ENCODE measurements at places on chromosomes 6 and 20.

GRCh38 chr6:111880181-111880888 is 7.1 kb upstream of the FYN start:
- DNase-seq = no peak

- no peak for DNase-seq
Measured at GRCh38 chr6:126720304-126720703, 380.4 kb downstream of the CENPW start.

DNA sequence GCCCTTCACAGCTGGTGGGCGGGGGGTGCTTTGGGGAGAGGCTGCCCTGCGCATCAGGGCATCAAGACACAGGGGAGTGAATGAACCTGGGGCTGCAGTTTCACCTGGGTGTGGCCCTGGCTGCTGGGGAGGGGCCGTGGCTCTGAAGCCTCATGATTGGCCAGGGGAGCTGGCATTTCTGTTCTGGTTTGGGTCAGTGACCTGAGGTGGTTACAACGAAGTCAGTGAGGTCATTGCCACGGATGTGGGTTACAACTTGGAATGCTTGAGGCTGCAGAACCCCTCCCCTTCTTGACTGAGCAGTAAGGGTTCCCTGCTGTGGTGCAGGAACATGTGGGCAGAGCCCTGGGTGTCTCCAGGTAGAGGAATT is 3.0 kb downstream of the TCEA2 start:
- peak; percentile 41 for DNase-seq

GRCh38 chr6:150380256-150380655 is 11.4 kb downstream of the IYD start:
- DNase-seq = no peak

DNA sequence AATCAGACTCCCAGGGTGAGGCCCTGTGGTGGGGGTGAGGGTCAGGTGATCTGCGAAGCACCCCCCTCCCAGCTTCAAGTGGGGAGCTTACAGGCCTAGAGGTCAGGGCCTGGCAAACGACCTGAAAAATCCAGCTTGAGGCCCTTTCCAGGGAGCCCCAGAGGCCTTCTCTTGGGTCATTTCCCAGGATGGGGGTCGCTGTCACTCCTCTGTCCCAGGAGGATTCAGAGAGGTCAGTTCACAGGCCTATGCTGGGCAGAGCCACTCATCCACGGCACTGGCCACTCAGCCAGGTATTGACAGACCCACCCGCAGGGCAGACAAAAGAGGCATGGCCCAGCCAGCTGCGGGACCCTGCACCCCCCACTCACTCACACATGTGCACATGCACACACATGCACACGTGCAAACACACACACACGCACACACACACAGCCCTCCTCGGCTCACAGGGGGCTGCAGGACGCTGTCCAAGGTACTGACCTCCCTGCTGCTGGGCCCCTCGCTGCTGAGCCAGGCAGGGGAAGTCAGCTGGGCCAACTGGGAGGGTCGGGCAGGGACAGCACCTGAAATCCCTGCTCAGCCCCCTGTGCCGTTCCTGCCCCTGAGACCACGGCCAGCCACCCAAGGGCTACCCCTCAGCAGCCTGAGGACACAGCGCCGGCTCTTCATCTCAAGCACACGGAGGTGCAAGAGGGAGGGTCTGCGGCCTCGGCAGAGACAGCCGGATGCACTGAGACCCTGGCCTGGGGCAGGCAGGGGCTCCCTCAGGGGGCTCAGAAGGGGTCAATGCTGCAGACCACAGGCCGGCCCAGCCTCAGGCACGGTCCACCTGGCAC is 113.8 kb downstream of the TAF4 start:
- DNase-seq = no peak

DNA sequence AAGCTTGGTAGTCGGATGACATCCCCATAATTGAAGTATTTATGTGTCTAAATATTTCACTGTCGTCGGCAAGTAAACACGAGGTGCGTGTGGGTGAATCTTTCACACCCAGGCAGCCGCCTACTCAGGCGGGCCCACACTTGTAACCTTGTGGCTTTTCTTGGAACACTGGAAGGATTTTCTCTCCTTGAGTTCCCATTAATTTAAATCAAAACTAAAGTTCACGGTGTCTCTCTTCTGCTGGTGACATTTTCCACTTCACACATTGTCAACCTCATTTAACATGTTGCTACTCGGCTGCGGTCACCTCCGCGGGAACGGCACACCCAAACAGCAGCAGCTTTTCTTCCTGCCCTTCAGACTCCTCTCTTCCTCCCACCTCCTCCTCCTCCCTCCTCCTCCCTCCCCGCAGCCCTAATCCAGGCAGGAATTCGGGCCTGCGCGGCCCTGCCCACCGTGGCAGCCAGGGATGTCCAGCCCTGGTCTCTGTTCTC is 336.6 kb downstream of the QKI start:
- DNase-seq = no peak

GRCh38 chr6:133549371-133549801 is 308.2 kb downstream of the EYA4 start:
- no peak for DNase-seq

DNA sequence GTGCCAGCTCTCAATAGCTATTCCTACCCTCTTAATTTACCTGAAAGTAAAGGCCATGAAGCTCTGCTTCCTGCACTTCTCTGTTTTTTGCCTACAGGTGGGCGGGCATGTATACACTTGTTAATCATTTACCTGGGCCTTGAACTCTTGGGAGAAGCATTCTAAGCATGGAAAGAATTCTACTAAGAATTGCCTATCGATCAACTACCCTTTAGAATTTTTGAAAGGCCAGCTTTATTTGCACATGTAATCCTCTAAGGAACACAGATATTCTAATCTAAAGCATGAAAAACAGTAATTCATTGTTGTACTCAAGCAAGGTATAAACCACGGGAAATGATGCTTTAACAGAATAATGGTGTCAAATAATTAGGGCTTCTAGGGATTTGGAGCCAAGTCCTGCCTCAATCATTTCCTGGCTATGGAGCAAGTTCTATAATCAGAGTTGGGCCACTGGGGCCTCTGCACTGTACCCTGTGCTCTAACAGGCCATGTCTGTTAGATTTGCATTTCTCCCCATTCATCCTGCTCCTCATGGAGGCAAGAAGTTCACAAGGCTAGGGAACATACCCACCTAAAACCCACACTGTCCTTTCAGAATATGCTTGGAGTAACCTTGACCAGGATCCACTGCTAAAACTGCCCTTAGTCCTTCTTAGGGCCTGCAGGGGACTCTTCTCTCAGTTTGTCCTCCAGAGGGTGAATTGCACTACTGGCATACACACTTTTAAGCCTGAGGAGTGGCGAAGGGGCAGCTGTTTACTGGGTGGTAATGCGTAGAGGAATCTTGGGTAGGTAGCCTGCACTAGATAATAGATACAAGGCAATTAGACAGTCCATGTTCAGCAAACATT is 276.4 kb upstream of the JAG1 start:
- DNase-seq = no peak

DNA sequence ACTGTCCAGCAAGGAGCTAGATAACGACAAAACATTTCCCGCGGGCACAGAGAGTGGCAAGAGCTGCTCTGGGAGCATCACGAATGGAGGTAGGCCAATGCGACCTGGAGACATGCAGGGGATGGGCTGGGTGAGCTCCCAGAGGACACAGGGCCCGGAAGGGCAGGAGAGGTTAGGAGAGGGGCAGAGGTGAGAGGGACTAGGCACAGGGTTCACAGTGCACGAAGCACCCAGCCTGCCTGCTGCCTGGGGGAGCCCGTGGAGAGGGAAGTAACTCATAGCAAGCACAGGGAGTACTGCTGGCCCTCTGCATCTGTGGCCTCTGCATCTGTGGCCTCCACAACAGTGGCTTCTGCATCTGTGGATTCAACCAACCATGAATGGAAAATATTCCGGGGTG is 126.5 kb downstream of the HUS1B start:
- no peak for DNase-seq

- DNase-seq = no peak
Measured at GRCh38 chr6:106556368-106556960, 72.8 kb downstream of the RTN4IP1 start.

GRCh38 chr6:156474507-156475120 is 302.6 kb upstream of the ARID1B start:
- DNase-seq = no peak

DNA sequence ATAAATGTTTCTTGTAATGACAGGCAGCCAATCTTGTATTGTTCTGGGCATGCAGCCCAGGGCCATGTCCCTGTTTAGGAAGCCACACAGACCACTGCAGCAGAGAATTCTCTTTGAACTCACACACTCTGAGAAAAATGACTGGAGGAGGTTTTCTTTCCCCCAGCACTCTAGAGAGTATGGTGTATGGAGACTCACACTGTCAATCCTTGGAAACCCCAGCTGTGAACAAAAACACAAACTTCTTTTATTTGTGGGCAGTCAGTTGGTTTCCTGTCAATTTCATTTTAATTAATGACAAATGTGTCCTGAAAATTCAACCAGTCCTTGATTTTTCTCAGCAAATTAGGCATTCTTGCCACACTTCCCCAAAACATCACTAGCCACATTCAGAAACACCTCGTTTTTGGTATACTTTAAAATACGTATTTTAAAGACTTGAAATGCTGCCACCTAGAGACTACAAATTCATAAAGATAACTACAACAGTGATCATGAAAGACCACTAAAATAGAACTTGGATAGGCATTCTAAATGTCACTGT is 52.9 kb upstream of the UFL1 start:
- DNase-seq = no peak

DNA sequence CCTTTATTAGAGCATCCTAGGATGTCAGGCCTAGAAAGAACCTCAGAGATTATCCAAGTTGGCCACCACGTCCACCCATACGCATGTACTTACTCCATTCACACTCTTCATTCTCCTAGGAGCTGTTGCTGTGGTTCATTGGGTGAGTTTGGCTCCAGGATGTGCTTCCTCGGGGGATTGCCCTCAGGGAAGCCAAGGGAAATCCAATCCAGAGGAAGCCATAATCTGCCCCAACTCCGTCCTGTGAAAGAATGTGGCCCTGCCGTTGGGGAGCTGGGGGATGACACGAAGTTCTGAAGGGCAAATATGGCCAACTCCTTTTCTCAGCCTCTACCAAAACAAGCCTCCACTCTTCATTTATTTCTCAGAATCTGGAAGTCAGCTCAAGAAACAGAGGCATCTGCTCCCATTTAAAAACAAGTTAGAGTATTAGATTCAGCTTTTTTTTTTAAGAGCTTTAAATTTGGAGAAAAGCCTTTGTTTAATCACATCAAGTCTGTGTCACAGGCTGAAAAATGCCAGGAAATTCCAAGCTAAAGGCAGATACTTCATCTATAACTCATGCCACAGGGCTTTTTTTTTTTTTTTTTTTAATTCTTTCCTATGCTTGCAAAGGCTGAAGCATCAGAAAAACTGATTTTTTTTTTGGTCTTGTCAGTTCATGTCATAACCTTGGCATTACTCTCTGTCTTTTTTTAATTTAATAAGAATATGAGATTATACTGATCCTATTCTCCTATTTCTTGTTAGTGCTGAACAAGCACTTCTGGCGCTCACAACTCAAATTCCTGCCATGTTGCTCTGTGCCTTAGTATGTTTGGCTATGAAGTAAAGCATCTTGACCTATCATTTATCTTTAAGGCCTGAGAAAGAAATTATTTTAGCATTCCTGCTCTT is 480.9 kb upstream of the MARCKS start:
- no peak for DNase-seq

GRCh38 chr6:15512721-15513120 is 150.1 kb downstream of the DTNBP1 start:
- no peak for DNase-seq

- DNase-seq = no peak
Measured at GRCh38 chr6:166520905-166521834, 65.3 kb downstream of the RAMACL start.

- no peak for DNase-seq
Measured at GRCh38 chr6:842141-842540, 149.2 kb upstream of the EXOC2 start.

- no peak for DNase-seq
Measured at GRCh38 chr6:166786704-166787293, 159.7 kb upstream of the RPS6KA2 start.

GRCh38 chr20:23061734-23062561 is 12.5 kb upstream of the THBD start:
- no peak for DNase-seq

- peak; percentile 80 for DNase-seq
Measured at GRCh38 chr6:30914076-30914853, at the start of gene VARS2. VARS2 (plus strand) TSS chr6:30914238; CDS start chr6:30914837, 599 bp downstream.

DNA sequence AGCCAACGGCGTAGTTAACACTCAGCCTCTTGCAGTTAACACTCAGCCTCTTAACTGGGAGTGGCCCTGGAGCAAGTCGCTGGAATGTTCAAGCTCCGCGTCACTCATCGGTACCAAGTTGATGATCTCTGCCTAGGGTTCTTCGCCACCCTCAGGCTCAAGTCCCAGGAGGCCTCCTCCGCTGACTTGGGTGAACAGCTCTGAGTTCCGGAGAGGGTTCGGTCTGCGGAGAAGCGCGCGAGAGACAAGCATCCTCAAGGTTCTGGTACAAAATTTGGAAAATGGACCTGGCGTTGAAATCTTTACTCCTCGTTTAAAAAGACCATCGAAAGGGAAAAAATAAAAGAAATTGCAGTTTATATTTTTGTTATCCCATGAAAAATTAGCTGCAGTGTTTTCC is 876 bp upstream of the DSP start:
- no peak for DNase-seq

Data from activated gamma-delta T cell treated with Interleukin-2 at 50 U/mL for 16 hours (primary cell).